ENCODE measurements at places on chromosomes 16 and 17.

- no peak for DNase-seq
Measured at GRCh38 chr17:67280279-67280678, 35.3 kb upstream of the HELZ start.

GRCh38 chr17:74202938-74203337 lies 540 bp upstream of the RPL38 start:
- DNase-seq: no peak

DNA sequence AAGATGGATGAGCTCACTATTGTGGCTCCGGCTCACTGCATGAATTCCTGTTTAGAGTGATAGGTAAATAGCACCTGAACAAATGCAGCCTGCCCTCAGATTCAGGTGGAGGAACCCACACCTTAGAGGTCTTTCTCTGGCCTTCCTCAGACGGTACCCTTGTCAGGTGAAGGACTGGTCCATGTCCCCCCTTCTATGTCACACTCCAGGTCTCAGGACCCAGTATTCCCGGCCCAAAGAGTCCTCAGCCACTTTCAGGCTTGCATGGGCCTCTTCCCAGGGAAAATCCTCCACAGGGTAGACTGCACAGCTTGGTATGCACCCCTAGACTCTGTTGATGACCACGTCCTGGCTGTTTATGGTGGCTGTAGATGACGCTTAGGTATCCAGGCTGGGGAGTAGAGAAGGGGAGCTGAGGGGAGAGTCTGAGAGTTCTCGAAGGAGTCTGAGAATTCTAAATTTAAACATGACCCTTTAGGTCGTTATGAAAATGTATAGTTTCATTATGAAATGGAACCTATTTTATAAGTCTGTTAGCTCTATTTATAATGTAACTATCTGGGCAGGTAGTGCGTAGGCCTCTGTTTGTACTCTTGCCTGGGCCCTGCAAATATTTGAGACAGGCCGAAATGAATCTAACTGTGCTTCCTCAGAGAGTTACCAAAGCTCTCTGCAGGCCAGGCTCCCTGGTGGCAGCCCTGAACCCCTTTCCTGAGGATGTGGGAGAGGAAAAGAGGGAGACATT lies 32.5 kb upstream of the CCR7 start:
- no peak for DNase-seq

DNA sequence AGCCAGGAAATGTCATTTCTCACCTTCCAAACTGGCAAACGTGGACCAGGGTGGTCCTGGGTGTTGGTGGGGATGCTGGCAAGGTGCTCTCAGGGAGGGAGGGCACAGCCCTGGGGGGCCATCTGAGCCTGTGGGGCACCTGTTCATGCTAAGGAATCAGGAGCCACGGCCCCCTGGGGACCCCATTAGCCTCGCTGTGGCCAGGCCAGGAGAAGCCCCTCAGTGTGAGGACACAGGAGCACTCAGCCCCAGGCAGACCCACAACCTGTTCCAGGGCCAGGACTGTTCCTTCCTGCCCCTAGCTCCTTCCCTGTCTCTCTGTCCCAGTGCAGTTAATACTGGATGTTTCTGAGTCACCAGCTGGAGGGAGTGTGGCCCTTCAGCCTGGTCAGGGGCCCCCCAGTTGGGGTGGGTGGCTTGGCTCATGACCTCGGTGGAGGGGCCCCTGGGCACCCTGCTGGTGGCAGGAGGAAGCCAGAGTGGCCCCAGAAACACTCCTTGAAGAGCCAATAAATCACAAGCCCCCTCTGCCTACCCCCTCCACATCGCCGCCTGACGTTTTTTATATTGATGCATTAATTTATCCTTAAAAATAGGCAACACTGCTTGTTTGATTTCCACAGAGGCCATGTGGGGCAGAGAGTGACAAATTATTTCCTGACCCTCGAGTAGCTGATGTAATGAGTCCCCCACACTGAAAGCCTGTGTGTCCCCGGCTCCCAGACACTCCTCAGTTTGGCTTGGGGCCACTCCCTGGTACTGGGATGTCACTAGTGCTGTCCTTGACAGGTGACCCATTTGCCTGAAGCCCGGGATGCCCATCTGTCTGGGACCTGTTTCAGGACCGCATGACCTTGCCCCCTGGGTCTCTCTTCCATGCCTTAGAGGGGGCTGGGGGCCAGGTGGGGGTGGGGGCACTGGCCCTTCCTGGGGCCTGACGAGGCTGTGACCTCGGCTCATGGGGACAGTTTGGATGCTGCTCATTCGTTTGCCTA lies 22.3 kb downstream of the ACTG1 start:
- DNase-seq: no peak

DNA sequence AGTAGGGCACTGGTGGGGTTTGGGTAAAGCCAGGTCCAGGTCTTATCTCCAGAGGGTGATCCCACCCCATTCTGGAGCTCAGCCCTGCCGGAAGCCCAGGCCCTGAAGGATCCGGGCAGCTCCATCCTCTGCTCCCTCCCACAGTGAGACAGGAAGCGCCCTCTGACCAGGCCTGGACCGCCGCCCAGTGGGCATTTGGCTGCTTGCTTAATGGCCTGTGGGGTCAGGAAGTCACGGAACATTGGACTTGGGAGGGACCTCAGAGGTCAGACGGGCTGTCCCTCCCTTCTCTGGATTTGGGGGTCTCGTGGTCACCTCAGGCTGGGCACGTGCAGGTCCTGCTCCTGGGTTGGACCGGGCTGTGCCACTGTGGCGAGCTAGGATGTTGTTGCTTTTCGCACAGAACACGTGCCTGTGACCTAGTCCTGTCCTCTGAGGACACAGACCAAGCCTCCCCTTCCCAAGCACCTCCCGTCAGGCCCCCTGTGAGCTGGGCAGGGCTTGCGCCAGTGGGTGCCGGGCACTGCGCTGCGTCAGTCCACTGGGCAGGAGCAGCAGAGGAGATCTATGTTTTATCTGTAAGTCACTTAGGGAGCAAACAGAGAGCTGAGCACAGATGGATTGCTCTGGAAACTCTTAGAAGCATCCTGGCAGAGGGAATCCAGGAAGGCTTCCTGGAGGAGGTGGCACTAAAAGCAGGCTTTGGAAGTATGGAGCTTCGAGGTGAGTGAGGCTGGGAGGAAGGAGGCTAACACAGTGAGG lies 49.4 kb upstream of the GSE1 start:
- DNase-seq: no peak

DNA sequence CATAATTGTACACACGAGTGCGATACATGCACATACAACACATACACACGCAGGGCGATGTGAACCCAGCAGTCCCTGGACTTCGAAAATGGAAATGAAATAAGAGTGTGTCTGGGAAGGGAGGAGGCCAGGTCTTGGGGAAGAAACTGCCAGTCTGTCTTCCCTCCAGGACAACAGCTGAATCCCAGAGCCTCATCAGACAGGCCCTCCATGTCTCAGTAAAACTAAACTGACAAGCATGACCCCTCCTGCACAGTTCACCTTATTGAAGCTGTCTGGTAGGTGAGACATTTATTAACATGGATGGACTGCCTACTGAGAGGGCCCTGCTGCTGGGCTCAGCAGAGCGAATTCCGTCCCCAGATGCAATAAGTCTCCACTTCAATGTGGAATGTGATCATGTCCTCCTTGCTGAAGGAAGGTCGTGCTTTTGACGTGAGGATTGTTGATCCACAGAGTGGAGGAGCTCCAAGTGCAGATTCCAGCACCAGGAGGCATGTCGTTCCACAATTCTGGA lies 117.4 kb downstream of the SOX9 start:
- no peak for DNase-seq

- DNase-seq: no peak
Measured at GRCh38 chr17:59641799-59642484, 22.2 kb downstream of the CLTC start.

DNA sequence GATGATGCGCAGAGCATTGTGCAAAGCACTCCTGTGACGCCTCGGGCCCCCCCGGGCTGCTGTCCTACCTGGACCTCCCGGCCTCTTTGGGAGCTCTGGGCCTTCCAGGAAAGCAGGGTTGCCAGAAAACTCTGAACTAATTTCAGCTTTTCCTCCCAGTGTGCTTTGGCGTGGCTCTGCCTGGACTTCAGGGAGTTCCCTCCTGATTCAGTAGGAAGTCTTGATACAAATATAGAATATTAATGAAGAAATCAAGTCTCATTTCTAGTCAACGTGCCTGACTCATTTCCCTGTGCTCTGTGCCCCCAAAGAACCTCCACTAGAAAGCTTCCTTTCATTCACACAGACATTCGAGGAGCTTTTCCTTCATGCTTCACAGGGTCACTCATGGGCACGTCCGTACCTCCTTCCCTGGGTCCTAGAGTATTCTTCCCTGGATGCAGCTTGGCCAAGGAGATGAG lies 84.0 kb upstream of the NOL11 start:
- no peak for DNase-seq

GRCh38 chr16:48864055-48864454 lies 254.1 kb upstream of the N4BP1 start:
- no peak for DNase-seq
